GM12878 (cell line): ENCODE measurements at places on chromosomes 2 and 18.

DNA sequence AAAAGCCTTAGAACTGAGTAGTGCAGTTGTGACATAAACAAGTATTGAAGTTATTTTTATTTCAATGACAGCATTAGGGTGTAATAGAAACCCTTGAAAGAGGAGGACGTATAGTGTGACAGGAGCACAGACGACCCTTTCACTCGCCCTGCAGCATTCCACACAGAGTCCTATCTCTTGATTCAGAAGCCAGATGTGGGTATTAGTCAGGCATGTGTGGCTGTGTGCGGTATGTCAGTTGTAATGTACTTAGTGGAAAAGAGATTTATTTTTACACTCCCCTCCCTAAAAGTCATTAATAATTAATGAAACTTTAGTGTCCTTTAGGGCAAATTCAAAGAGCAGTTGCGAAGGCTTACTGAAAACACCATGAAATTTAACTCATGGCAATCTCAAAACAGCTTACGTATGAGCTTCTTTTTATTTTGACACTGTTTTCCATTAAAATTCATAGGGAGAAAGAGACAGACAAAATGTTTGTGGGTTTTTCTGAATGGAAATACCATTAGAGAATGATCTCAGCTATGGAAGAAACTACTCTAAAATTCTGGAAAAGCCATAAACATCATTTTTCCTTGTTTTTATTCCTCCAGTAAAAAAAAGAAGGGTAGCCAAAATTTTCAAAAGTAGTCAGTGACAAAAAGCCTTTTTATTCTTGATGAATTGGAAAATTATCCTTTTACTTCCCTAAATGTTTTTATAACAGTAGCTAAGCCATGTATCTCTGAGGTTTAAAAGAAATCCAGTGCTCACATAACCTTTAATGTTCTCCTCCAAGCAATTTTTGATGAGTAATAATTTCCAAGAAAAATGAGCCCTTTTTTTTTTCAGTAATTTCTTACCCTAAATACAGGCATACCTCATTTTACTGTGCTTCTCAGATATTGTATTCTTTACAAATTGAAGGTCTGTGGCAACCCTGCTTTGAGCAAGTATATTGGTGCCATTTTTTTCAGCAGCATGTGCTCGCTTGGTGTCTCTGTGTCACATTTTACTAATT, 84.0 kb upstream of the DSEL start:
- no peak for DNase-seq

DNA sequence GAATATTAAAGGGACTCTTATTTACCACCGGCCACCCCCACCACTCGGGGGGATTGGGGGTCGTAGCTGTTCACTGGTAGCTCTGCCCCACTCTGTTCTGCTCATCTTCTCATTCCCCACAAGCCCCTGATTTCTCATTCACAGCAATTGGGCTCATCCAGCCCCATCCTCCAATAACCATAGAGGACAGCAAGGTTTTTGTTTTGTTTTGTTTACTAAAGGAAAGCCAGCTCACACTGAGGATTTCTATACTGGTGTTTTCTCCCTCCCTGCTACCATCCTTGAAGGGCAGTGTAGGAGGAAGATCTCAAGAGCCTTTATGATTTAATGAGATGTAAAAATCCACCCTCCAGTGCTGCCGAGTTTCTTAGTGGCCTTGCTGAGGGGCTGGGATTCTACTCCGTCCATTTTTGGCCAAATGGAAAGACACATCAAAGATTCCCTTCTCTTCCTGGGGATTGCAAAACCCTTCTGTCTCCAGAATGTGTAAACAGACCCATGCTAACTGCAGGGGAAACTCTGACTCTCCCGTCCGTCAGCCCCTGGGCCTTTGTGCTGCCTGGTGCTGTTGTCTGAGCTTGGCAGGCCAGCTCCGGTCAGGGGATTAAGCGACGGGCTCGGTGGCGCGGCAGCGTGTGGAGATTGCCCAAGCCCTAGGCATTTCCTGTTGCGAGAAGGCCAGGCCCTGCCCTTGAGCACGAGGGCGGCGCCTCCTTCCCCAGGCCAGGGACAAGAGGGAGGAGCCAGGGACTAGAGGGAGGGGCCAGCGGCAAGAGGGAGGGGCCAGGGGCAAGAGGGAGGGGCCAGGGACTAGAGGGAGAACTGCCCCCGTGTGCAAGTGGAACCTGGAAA, 165.0 kb downstream of the ANTXR1 start:
- DNase-seq = no peak

DNA sequence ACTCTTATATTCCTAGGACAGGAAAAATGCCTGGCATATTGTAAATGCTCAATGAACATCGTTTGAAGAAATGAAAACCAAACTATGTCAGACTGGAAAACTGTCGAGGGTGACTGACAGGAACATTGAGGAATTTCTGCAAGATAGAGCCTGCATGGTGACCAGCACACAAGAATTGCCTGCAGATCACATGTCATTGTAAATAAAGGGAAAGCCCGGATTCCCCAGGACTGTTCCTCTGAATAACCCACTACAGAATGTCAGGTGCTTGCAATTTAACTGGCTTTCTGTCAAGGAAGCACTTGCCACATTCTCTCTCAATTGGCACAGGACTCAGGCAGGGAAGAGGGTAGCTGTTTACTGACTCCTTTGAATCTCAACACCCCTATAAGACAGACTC, 129.0 kb upstream of the REG3G start:
- DNase-seq = no peak

DNA sequence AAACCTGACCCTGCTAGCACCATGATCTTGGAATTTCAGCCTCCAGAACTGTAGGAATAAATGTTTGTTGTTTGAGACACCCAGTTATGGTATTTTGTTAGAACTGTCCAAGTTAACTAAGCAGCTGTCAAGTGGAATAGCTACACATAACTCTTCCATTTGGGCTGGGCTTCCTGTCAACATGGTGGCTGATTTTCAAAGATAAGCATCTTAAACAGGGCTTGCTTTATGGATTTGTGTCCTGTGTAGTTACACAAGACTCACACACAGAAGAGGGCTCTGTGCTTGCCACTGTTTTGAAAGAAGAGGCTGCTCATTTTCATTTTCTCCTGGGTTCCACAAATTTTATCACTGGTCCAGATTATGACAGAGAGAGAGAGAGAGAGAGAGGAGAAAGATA, 35.7 kb downstream of the GCG start:
- no peak for DNase-seq

GRCh38 chr2:8248623-8248957, 433.3 kb upstream of the ID2 start:
- no peak for DNase-seq

DNA sequence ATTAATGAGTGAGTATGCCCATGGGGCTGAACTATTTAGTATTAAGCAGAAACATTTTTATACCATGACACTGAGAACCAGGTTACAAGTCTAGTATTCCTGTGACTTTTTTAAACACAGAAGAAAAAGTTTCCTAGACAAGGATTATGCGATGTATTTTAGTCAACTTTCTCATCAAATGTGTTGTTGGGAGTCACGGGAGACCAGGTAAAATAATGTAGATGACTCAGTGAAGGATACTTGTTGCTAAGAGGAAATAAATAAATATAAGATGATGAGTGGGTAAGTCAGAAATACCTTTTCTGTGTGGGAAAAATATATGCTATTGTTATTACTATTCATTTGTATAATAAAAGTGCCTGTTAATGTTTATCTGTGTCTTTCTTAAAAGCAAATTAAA, 23.4 kb downstream of the MBD5 start:
- DNase-seq = no peak

DNA sequence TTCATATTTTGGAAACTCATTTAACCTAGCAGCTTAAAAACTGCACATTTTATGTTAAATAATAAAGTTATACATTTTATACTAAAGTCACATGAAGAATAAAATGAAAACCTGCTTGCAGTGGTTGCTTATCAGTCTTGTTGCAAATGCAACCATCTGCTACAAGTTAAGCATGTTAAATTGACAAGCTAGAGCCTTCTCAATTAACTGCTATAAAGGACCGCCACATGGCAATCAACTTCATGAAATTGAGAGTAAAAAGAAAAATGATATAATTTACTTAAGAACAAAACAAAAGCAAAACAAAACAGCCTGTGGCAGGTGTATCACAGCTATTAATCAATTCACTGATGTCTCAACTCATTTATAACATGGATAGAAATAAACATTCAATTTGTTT, 78.7 kb downstream of the RTTN start:
- DNase-seq = no peak

- DNase-seq = no peak
These were observed 5.5 kb upstream of the MROH2A start for GRCh38 chr2:233772583-233772982.

DNA sequence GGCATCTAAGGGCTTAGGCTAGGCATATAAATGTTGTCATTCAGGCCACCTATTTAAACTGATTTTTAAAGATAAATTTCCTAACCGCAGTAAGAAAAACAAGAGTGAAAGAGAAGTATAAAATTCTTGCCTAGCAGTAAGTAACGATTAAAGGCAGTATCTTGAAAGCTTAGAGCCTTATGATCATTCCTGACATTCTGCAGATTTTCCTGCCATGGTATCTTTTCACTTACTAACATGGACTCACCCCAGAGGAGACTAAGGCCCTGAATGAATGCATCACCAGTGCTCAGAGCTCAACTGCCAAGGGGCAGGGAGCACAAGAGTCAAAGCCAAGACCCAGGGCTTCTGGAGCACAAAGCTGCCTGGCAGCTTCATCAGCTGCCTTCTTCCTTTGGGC, 133.1 kb downstream of the GCA start:
- no peak for DNase-seq

DNA sequence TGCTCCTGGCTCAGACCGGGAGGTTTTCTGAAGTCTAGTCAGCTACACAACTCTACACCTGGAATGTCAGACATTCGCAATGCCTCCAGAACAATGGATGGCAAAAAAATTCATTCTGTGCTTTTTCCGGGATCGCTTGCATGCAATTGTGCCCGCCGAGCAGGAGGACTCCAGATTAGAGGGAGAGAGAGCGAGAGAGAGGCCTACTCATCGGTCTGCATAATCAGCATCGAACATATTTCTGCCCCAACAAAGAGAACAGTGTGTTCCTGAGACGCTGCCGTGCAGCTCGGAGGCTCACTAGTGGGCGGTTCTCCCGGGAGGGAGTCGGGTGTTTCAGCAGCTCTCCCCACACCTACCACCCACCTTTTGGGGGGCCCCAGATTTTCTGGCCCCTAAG, 117.1 kb downstream of the KLHL29 start:
- DNase-seq = no peak

DNA sequence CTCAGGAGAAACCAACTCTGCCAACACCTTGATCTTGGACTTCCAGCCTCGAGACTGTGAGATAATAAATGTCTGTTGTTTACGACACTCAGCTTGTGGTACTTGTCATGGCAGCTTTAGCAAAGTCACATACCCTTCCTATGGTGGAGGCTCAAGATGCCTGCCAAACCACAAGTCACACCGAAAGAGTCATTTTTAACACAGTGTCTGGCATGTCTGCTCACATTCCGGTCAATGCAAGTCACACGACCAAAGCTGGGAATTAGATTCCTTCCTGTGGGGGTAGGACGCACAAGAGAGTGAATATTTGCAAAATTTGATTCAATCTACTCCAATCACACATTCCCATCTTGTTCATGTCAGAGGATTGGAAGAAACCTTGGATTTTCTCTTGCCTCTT, 24.6 kb downstream of the KCNE4 start:
- no peak for DNase-seq

DNA sequence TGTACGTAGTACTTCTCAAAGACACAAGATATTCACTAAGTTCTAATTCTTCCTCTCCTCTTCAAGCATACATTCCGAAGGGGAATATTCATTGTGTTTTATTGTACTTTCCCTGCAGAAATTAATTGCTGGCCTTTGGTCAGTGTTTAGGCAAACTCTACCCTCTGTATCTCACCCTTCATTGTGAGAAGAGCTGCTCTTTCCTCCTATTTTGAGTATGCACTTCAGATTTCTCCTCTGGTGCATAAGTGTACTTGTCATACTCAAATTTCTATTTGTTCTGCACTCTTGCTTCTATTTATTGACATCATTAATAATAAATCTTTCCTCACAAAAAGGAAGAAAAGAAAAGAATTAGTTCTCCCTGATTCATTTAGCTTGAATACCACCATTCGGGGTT, 485.4 kb upstream of the SLC8A1 start:
- no peak for DNase-seq

DNA sequence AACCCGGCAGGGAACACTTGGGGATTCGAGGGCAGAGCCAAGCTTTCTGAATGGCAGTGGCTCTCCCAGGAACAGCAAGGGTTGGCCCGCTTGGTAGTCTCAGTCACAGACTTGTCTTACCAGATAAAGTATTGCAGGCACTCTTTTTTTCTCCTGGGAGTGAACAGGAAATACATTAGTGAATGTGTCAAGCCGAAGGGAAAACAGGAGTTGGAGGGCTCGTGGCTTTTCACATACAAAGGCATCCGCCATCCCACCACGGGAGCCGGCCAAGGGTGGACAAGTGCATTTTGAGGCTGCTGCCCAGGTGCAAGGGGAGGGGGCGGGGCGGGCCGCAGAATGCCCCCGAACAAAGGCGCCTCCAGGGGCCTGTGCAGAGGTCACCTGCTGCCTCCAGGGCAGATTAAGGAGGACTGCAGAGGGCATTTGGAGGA, 163.3 kb upstream of the SIX3 start:
- no peak for DNase-seq

DNA sequence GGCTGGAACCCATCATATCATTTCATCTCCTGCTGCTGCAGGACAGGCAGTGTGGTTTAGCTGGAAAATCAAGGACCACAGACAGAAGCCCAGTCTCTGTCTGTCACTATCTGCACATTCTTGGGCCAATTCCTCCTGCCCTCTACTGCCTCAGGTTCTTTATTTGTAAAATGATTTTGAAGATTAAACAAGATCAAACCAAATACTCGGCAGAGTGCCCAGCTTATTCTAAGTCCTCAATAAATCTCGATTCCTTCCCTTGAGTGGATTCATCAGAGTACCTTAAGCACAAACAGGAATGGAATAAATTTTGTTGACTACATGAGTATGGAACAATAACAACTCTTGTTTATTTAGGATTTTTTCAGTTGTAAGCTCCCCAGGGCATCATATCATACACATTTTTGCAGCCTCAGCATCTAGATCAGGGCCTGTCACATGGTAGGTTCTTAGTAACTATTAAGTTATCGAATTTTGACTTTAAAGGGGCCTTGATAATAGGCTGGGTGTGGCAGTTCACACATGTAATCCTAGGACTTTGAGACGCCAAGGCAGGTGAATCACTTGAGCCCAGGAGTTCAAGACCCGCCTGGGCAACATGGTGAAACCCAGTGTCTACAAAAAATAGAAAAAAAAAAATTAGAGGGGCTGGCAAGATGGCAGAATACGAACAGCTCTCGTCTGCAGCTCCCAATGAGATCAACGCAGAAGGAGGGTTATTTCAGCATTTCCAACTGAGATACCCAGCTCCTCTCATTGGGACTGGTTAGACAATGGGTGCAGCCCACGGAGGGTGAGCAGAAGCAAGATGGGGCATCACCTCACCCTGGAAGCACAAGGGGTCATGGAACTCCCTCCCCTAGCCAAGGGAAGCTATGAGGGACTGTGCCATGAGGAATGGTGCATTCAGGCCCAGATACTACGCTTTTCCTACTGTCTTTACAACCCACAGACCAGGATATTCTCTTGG, 11.1 kb downstream of the RHOB start:
- no peak for DNase-seq
